ENCODE measurements at places on chromosomes 4 and X.

- DNase-seq: no peak
Observed at GRCh38 chrX:65587616-65588526, 53.3 kb upstream of the LAS1L start.

- no peak for DNase-seq
Observed at GRCh38 chr4:94011190-94011589, 182.6 kb downstream of the ATOH1 start.

- DNase-seq: no peak
Observed at GRCh38 chrX:137667776-137668175, 101.8 kb downstream of the ZIC3 start.

DNA sequence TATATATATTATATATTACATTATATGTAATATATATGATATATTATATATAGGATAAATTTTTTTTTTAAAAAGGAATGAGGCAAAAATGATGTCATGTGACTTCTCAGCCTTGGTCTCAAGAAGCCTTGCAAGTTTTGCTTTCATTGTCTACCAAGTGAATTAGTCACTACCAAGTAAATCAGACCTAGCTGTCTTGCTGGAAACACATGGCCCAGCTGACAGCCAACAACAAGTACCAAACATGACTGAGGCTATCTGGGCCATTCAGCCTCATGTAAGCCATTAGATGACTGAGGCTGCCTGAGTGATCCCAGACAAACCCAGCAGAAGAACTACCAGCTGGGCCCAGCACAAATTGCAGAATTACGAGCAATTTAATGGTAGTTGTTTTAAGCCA is 44.9 kb downstream of the HAND2 start:
- no peak for DNase-seq

DNA sequence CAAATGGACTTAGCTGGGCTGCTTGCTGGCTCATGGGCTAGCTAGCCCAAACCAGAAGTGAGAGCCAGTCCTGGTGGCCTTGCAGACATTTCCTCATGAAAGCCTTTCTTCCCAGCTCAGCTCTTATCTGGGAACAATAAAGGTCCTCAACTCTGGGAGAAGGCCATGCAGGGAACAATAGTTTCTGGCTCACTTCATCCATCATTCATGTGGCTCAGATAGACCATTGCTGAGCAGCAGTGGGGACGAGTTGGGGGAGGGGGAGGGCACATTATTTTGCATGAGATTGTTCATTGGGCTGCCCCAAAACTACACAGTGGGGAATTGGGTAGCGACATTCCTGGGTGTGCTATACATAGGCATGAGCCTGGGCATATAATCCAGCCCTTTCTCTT is 47.6 kb downstream of the NHSL2 start:
- no peak for DNase-seq

GRCh38 chr4:39976945-39977488 is 694 bp downstream of the PDS5A start:
- peak; percentile 19 for DNase-seq

DNA sequence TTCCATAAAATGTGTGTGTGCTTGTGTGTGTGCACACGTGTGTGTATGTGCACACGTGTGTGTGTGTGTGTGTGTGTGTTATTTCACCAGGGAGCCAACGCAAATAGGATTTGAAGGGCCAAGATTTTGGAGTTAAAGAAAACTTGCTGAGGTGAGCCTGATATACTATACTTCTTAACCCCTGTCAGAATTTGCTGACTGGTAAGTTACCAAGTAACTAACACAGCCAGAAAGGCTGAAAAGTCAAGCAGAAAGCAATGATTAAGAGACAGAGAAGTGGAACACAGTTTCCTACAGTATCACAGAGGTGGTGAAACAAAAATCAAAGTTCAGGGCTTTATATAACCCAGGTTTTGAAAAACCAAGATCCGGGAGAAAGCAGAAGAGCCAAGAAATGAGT is 47.6 kb downstream of the GABRA3 start:
- no peak for DNase-seq

GRCh38 chr4:85866508-85866907 is 391.6 kb downstream of the ARHGAP24 start:
- DNase-seq: no peak

DNA sequence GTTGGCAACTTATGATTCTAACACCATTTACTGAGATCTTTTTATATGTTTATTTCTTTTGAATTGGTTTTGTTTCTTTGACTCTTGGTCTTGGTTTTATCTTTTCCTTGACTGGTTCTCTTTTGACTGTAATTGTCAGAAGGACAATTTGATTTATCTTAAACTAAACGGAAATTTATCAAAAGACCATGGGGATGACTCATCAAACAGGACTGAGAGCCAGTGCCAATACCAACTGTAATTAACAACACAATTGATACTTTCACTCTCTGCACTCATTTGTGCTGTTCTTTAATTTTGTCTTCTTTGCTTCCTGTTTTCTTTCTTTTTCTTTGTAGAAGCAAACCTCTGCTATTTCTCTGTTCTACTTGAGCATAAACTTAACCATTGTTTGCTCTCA is 776.8 kb downstream of the CCSER1 start:
- no peak for DNase-seq

GRCh38 chr4:37666625-37667071 is 19.5 kb downstream of the RELL1 start:
- DNase-seq: no peak

DNA sequence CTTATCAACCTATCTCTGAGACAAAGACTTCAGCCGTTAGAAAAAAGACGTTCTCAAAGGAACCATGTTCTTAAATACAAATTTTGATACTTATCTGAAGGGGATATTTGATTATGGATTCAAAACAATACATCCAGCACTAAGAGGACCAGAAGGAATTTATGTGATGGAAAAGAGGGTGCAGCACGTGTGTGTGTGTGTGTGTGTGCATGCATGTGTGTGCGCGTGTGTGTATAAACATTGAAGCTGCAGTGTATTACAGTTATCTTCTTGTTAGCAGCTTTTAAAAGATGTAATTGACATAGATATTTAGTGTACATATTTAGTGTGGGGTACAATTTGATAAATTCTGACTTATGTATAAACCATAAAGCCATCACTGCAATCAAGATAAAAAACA is 44.9 kb downstream of the ANK2 start:
- DNase-seq: no peak

- DNase-seq: no peak
Observed at GRCh38 chr4:18749391-18749790, 727.8 kb upstream of the LCORL start.

- DNase-seq: no peak
Observed at GRCh38 chrX:146994163-146994562, 179.6 kb upstream of the CXorf51A start.

DNA sequence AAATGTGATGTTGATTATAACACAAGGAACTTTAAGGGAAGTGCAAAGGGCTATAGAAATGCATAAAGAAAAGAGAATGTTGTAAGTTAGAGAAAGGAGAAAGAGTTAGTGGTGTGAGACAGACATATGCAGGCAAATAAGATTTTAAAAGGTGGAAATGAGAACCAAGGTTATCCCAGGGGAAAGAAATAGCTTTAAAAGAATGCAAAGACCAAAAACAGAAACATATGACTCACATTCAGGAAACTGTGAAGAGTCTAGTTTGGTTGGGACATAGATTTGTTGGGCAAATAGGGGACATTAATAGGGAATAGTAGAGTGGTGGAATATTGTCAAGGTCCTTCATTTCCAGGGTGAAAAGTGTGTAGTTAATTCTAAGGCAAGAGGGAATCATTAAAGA is 52.4 kb downstream of the MAPK10 start:
- no peak for DNase-seq

DNA sequence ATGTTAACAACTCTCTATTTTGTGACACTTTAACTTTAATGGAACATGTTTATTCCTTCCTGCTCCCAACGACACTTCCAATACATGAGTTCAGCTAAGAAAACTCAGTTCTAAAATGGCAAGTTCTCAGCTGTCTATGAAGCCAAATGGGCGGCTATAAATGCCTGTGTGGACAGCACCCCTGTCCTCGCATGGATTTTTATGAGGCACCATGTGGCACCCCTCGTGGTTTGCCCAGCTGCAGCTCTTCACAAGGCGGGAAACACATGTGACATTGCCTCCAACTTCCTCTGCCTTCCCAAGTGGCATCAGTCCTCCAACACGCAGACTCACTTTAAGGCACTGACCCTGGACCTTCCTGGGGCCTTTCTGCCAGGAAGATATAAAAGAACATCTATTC is 48.0 kb downstream of the SH3RF1 start:
- DNase-seq: no peak

GRCh38 chr4:96170198-96170597 is 330.3 kb downstream of the PDHA2 start:
- DNase-seq: no peak

DNA sequence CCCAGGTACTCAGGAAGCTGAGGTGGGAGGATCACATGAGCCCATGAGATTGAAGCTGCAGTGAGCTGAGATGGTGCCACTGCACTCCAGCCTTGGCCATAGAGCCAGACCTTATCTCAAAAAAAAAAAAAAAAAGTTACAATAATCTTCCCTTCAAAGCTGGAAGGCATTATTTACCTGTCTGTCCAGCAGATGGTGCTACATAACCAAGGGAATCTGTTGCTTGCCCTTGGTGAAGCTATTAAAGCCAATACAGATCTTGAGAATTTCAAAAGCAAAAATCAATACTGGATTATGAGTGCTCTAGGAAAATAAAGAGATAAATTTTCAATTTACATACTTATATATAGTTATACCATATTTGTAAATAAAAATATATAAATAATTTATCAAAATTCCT is 25.9 kb downstream of the PKD2 start:
- no peak for DNase-seq

- DNase-seq: no peak
Observed at GRCh38 chr4:144547678-144548298, 98.2 kb upstream of the HHIP start.

GRCh38 chr4:86961116-86961515 is 26.3 kb downstream of the AFF1 start:
- DNase-seq: no peak

DNA sequence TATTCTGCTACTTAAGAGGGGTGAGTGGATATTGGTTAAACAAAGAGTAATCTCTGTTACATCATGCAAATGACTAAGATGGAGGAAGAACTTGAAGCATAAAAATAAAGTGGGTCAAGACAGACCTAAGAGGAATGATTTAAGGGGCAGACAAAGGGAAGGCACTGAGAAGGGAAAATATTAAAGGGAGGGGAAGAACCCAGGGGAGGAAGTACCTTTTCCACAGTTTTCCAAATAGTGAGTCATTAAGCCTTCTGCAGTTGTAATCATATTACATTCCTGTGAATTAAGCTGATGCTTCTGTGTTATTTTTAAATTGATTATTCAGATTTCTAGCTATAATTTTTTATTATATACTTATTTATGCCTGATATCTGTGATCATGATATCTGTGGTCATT is 253.3 kb downstream of the CENPC start:
- no peak for DNase-seq

DNA sequence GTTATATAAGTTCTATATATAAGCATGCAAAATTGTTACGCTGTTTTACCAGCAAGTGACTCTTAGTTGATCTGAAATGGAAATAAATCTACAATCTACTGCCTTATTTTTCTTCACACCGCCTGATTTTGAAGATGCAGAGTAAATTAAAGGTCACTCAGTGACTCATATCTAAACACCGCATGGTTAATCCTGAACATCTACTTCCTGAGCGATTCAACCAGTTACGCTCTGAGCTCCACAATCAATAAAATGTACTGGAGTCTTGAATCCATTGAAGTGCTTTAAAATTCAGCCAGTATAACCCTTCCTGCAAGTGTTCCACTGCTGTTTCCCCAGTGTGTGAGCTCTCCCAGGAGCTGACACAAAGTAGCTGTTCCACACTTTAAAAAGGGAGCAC is 192.8 kb downstream of the SLC7A11 start:
- DNase-seq: no peak

GRCh38 chr4:128950796-128951195 is 141.3 kb downstream of the JADE1 start:
- no peak for DNase-seq

DNA sequence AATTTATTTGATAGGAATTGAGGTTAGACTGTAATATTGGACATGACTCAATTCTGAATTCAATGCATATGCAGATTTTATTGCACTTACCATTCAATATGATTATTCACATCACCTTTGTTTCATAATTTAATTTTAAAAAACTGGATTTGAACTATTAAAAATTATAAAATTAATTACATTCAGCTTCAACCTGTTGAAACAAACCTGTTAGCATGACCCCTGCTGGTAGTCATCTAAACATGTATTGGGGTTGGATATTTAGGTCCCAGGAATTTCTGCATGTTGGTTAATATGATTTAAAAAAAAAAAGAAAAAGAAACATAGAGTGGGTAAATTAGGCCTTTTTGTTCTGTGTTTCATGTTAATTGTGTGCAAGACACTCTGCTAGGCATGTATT is 85.9 kb downstream of the ARSJ start:
- no peak for DNase-seq

- DNase-seq: no peak
Observed at GRCh38 chr4:117135634-117136354, 50.4 kb upstream of the TRAM1L1 start.

DNA sequence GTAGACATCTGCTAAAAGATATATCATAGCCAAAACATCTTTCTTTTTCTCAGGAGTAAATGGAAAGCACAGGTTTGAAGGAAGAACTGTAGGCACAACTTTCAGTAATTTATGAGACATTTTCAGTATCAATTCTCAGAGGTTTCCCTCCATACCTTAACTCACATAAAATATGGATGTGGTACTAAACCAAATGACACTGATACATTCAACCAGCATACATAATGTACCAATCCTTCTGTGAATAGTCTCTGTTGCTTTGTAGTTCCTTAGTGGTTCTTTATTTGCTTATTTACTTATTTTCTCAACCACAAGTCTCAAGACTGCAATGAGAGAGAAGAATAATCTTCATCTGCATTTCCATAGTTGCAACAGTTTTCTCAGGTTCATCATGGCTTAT is 96.1 kb downstream of the ARHGAP24 start:
- DNase-seq: no peak

DNA sequence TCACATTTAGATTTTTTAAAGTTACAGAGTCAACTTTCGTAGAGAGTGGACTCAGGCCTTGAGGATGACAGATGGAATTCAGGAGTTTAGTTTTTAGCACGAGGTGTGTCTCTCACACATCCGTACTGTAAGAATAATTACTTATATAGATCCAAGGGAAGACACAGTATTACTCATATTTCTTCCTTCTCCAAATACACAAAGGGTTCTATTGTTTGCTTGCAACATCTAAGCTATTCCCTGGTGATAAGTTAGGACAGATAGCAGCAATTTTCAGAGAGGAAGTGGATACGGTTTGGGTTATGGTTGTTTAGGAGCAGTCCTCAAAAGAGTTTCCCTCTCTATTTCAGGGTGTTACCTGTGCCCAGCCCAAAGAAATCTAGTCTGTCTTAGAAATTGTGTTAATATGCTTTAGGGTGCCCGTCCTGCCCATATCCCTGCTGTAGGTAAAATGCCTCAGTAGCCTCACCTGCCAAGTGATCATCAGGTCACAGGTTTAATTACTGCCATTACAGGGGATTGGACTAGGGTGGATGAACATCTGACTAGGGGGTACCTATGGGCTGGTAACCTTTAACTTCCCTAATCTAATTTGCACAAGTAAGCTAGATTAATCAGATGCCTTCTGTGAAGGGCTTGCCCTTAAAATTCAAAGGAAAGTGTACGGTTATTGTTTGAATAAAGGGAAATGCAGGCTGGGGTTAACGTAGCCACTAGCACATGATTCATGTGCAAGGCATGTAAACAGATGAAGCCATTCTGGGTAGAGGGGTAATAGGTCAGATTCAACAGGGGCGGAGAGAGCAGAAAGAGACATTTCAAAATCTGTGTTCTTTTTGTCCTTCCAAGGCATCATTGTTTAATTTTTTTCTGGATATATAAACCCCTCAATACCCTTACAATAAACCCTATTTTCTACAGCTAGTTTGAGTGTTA is 8.7 kb upstream of the PPP3CA start:
- DNase-seq: no peak
